T-helper 1 cell (primary cell): ENCODE measurements at places on chromosomes 4 and X.

DNA sequence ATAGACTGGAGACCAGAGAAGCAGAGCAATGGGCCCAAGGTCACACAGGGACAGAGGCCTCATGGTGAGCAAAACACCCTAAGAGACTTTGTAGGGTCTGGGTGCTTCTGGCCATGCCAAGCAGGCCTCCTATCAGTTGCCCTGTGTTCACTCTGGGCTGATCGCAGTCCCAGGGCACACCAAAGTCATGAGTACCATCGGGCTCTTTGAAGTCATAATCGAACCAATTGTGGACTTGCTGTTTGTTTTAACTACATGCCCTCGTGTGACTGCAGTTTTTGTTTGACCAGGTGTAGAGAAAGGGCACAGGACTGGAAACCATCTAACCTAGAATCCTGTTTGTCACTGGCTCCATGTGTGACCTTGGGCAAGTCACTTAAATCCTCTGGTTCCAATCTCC, 172.5 kb upstream of the CPEB2 start:
- DNase-seq: no peak

- DNase-seq: no peak
Measured at GRCh38 chr4:93710101-93710846, 118.3 kb upstream of the ATOH1 start.

DNA sequence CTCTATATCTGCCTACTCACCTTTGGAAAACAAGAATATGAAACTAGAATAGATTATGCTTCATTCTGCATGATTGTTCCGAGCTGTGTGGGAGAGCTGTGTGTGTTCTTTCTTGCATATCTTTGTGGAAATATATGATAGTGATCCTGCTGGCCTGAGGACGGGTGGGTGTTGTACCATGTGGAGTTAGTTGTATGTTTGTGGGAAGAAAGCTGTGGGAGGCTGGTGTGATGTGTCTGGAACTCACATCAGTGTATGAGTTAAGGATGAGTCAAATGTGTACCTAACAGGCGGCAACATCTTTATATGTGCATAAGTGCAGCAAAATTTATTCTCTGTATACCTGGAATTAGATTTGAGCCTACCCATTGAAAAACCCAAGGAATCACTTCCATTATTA, 208.1 kb upstream of the ADGRL3 start:
- DNase-seq: no peak

DNA sequence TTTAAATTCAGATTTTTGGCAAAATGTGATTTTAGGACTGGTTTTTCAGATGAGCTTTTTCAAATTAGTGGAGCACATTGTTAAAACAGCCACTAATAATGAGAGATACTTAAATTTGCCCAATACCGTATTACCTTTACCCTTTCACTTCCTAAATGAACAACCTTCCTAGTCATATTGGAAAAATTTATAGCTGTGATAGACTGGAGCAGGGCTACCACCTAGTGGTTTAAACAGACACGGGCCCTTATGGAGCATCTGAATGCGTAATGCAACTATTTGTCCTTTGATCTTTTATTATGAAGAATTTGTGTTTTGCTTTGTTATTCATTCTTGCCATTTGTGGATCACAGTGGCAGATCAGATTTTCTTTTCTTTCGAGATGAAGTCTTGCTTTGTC, 72.7 kb downstream of the KDM6A start:
- no peak for DNase-seq

DNA sequence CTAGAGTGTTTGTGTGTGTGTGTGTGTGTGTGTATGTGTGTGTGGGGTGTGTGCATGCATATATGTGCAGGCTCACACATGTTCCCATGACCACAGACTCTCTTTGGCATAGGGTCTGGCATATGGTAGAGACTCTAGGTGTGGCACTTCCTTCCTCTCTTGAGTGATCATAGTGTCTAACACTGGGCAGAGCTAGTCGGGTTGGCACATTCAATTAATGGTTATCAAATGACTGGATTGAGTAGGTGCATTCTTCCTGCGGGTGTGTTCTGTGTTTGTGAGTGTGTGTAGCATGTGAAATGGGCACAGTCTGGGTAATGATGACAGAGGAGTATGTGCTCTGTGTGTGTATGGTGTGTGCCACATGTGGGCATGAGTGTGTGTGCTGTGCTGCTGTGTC, 106.5 kb downstream of the EFNB1 start:
- no peak for DNase-seq
